Nucleus accumbens (tissue), 56 donors: ENCODE measurements at places on chromosomes 6 and 20.
A peak's percentile ranks its signal among the peaks of the same experiment; 100 is the strongest.

GRCh38 chr6:55578537-55579363 is at the start of gene HMGCLL1:
Gene HMGCLL1 (minus strand): TSS chr6:55579192. CDS start chr6:55579055, 137 bp downstream.
- DNase-seq, result peak; percentile 40

DNA sequence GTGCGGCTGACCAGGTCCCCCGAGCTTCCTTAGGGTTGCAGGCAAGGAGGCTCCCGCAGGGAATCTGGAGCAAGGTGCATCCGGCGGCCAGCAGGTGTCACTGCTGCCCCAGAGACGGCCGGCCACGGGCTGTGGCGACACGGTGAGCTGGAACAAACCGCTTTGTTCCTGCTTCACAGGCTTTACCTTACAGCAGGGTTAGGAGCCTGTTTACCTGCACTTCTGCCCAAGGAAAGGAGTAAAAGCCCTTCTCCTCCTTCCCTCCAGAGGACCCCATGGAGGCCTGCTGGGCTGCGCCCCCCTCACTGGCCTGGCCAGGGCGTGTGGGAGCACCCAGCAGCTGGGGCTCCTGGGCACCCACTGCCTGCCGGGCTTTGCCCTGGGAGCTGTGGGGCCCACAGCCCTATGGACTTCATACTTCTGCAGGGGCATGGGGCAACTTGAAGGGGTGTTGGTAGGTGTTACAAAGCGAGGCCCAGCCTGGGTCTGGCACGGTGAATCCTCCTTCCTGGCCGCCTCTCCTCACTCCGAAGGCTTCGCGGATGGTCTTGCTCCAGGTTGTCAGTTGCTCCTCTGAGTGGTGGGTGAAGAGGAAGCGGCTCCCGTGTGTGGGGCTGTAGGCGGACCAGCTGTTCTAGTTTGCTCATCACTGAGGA is 88.4 kb downstream of the CDC5L start:
- peak; percentile 63 for DNase-seq

DNA sequence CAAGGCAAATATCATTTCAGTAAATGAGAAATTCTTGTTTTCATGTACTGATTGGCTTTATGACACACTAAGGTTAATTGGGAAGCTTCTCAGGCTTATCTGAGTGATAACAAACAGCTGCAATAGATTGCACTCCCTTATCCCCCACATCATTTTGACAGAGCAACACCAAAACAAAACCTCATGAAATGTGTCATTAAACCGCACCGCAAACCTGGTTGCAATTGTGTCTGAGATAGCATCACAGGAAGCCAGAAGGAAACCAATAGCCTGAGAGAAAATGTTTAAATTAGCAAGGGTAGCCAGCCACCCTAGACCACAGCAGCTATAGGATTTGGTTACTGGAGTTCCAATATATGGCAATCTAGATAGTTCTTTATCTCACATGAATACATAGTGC is 31.6 kb upstream of the LAMA4 start:
- DNase-seq, result no peak

DNA sequence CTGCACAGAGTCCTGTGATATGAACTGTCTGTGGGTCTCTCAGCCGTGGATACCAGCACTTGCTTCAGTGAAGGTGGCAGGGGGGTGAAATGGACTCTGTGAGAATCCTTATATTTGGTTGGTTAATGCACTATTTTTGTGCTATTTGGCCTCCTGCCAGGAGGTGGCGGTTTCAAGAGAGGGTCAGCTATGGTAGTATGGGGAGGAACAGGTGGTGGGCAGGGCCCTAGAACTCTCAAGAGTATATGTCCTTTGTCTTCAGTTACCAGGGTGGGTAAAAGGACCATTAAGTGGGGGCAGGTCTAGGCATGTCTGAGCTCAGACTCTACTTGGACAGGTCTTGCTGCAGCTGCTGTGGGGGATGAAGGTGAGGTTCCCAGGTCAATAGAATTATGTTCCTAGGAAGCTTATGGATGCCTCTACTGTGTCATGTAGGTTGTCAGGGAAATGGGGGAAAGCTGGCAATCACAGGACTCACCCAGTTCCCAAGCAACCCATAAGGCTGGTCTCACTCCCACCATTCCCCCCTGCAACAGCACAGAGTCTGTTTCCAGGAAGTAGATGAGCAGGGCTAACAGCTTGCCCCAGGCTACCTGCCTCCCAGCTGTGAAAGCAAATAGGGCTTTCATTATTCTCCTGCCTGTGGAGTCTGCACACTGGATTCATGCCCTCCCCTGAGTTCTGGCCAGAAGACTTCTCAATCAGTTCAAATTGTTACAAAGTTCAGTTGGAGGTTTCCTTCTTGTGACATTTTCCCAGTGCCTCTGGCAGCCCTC is 56.8 kb upstream of the PHIP start:
- DNase-seq, result no peak

GRCh38 chr6:80357674-80358073 is 251.2 kb downstream of the BCKDHB start:
- no peak for DNase-seq

DNA sequence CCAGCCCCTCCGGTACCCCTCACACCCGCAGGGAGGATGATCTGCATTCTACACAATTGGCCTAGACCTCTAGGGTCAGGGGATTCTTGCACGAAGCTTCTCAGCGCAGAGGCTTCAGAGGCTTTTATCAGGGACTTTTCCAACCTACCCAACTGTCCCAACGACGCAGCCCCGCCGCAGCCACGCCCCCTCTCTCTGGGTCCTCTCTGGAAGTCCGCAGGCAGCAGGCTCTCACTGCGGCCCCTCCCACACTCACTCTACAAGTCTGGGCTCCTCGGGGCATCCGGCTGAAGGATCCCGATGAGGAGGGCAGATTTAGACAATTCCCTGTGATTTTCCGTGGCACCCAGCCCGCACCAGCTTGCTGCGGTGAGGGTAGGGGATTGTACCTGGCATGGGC is 227.7 kb upstream of the RNF24 start:
- DNase-seq, result no peak

- DNase-seq, result no peak
Measured at GRCh38 chr6:40295251-40295950, 291.8 kb downstream of the LRFN2 start.

DNA sequence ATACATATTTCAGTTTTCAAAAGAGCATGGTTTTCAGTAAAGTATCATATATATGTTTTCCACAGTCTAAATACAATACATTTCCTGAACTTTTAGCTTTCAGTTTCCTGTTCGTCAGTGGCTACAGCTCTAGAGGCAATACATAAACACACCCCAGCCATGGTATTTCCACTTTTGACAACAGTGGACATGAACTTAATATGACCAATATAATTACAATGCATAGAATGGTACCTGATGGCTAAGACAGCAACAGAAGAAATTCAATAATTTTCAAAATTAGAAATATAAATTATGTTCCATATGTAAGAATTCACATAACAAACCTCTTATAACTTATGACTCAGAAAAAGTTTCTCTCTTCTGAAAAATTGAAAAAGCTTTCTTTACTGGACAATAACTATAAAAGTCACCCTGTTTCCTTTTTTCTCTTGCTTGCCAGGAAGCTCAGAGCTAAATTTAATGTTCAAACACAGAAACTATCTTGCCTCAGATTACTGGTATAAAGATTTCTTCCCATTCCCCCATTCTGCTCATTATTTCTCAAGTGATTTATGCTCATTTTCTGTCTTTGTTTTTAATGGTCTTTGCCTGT is 19.2 kb downstream of the FKBP5 start:
- no peak for DNase-seq

DNA sequence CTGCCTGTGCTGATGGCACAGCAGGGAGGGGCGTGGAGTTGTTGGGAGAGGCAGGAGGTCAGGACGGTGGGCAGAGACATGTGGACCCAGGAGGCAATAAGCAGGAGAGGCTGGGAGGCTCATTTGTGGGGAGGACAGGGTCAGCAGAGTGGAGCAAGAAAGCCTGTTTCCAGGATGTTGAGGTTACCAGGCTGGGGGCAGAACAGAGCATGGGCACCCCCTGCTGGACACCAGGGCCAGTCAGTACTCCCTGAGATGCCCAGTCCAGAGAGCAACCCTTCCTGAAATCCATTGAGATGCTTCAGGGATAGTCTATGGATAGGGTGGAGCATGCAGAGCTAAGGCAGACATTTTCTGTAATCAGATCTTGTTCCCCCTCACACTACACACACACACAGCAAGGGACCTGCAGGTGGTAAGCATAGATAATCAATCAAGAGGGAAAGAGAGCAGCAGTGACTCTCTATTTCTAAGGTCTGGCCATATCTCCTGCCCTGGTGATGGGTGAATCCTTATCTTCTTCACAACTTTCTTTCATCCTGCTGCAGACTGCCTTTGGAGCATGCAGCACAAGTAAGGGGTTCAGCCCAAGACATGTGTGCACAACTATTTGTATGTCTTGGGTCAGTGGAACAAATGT is 41.7 kb downstream of the MOCS1 start:
- DNase-seq, result peak; percentile 37

- no peak for DNase-seq
Measured at GRCh38 chr6:33974471-33974870, 170.7 kb upstream of the MLN start.

GRCh38 chr6:11428371-11428770 is 109.2 kb upstream of the TMEM170B start:
- no peak for DNase-seq

DNA sequence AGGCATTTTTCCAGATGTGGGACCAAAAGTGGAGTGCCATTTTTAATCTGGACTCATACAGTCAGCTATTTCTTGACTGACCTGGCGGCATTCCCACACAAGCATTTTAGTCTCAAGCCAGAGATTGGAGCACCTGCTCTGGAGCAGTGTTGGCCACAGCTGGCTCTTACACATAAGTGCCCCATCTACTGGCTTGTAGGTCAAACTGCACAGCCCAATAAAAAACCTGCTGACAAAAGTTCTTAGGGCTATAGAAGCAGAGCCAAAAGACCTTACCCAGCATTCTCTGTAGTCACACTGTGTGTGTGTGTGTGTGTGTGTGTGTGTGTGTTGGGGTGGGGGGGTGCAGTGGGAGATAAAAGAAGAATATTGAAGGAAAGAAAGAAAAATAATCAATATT is 38.6 kb upstream of the SENP6 start:
- no peak for DNase-seq

DNA sequence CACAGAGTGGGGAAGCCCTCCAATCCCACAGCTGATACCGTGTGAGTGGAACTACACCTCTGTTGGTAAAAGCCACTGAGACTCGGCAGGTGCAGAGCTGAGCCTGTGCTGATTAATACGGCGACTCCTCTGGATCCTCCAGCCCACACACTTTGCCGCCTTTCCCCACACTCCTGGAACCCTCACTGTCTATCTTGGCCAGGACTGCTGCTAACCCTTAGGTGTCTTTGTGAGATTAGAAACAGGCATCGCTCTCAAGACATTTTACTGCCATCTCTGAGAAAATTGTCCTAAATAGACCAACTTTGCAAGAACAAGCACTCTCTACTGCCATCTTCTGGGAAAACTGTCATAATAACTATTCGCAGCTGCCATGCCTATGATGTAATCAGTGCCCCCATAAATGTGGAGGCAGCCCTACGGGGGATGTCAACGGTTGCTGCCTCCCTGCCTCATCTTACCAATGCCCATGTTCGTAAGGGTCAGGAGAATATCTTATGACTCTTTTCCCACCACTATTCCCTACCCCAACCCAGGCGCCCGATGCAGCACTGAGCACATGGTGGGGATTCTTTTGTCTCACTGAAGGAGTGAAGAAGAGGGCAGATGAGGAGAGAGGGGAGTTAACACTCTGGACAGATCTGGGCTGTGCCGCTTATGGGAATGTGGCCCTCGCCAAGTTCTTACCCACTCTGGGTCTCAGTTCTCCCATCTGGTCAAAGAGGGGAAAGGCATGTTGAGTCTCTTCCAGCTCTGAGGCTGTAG is 26.1 kb upstream of the KCNB1 start:
- DNase-seq, result no peak

DNA sequence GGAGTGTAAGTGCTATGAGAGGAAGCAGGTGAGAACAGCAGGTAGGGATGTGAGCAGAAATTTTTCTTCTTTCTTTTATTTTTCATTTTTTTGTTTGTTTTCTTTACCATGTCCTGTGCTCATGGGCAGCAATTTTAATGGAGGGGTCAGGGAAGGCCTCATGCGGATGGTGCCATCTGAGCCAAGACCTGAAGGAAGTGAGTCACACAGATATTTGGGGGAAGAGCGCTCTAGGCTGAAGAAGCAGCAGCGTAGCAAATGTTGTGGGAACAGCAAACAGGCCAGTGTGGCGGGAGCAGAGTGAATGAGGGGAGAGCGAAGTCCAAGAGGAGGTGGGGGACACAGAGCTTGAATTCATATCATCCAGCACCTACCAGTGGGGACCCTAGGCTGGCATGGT is 12.7 kb downstream of the SPDEF start:
- DNase-seq, result no peak

GRCh38 chr6:7139835-7140470 is 32.2 kb downstream of the RREB1 start:
- DNase-seq, result no peak

GRCh38 chr6:104710543-104711335 is 149.0 kb downstream of the HACE1 start:
- DNase-seq, result no peak

DNA sequence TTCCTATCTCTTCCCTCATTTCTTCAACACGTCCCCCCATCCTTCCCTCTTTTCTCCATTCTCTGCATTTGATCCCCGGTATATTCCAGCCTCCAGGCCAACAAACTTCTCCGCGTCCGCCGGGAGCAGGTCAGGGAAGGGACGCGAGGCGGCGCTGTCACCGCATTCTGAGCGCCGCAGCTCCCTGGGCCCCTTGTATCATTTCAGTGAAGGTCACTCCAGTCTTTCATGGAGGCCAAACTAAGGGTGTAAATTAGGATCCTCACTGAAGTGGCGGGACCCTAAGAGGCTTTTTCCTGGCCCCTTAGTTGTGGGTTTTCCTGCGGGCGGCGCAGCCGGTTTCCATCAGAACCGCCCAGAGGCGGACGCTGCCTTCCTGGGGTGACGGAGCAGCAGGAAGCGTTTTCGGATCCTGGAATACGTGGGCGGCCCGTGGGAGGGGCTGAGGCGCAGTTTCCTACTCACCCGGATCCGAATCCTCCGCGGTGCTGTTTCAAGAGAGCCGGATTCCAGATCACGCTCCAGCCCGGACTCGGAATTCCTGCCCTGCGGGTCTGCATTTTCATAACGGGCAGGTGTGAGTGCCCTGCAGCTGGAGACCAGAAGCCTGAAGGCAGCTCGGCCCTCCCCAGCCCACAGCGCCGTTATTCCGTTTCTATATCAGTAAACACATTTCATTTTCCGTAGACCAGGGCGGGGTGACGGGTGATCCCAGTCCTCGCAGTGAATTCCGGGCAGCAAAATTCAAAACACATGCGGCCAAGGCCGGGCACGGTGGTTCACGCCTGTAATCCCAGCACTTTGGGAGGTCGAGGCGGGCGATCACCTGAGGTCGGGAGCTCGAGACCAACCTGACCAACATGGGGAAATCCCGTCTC is 3.6 kb upstream of the MICA start:
- peak; percentile 80 for DNase-seq

GRCh38 chr6:122381494-122382265 is 17.8 kb upstream of the HSF2 start:
- DNase-seq, result peak; percentile 26

DNA sequence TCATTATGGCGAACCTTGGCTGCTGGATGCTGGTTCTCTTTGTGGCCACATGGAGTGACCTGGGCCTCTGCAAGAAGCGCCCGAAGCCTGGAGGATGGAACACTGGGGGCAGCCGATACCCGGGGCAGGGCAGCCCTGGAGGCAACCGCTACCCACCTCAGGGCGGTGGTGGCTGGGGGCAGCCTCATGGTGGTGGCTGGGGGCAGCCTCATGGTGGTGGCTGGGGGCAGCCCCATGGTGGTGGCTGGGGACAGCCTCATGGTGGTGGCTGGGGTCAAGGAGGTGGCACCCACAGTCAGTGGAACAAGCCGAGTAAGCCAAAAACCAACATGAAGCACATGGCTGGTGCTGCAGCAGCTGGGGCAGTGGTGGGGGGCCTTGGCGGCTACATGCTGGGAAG is 22.5 kb upstream of the PRND start:
- no peak for DNase-seq

- peak; percentile 8 for DNase-seq
Measured at GRCh38 chr6:52389626-52390360, 27.8 kb downstream of the PAQR8 start.
